Mucosa of descending colon (tissue), 3 donors: ENCODE measurements at places on chromosomes 12 and 14. TPM values are rescaled to one million over a fixed set of nuclear protein-coding genes. Genes with fewer than 3 reads are reported as not detected.

STXBP6 gene
- total RNA-seq, result 25.9 TPM

SLC10A1 gene
- total RNA-seq, result not detected

AKAP3 gene
- 2.2 TPM for total RNA-seq

TMPRSS12 gene
- total RNA-seq, result not detected
